HCT116 (cell line): ENCODE measurements at places on chromosomes 11 and 22. TPM values are rescaled to one million over a fixed set of nuclear protein-coding genes. Genes with fewer than 3 reads are reported as not detected.
A peak's percentile ranks its signal among the peaks of the same experiment; 100 is the strongest.

GRCh38 chr22:33472462-33473344 is 414.5 kb upstream of the SYN3 start:
- no peak for DNase-seq

DNA sequence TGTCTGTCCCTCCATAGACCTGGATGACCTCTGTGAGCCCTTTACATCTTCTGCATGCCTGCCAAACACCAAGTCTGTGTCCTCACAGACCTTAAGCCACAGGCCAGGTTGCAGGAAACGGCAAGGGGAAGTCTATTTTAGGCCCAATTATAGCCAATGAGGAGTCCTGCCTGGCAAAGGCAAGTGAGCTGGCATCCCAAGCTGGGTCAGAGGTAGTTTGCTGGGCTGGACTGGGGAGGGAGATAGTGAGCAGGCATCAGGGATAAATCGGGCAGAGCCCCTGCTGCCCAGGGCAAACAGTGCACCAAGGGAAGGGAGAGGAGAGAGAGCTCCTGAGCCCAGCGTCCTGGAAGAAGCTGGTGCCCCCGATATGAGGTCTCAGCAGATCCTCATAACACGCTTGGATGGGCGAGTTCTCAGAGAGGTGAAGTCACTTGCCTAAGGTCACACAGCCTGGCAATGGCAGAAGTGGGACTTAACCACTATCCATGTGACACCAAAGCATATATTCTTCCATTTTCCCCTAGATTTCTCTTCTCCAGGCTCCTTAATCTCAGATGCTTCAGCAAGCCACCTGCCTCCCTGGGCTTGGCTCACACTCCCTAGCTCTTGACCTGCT is 3.7 kb upstream of the RELT start:
- peak; percentile 21 for DNase-seq

DNA sequence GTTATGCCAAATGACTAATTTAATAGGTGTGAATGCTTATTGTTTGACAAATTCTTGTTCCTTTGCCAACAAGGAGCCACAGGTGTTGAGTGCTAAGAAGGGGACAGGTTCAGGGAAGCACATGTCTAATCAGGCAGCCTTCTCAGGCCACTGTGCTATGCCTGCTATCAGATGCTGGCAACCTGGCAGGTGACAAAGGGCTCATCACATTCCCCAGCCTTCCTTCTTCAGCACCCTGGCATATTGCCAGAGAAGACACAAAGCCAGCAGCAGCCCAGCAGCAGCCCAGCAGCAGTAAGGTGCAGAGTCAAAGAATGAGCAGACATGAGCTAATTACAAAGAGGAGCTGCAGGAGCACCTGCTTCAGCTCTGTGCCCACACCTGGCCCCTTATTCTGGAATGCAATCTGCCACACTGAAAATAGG is 68.2 kb downstream of the GUCY1A2 start:
- DNase-seq = no peak

The RFPL2 gene
- total RNA-seq = 0.61 TPM

The PVALB gene
- not detected for total RNA-seq

GRCh38 chr22:30881361-30882183 is 87.0 kb downstream of the MORC2 start:
- DNase-seq = no peak

The ADAMTS15 gene
- 0.44 TPM for total RNA-seq

The ASCL2 gene
- total RNA-seq = not detected

The MS4A12 gene
- not detected for total RNA-seq

GRCh38 chr22:37001826-37002225 is 17.4 kb downstream of the TST start:
- DNase-seq = no peak

The PRR33 gene
- not detected for total RNA-seq

The ZNF280B gene
- total RNA-seq = 5.5 TPM

The MLC1 gene
- not detected for total RNA-seq

GRCh38 chr22:43435851-43436811 is 24.3 kb downstream of the MPPED1 start:
- no peak for DNase-seq

DNA sequence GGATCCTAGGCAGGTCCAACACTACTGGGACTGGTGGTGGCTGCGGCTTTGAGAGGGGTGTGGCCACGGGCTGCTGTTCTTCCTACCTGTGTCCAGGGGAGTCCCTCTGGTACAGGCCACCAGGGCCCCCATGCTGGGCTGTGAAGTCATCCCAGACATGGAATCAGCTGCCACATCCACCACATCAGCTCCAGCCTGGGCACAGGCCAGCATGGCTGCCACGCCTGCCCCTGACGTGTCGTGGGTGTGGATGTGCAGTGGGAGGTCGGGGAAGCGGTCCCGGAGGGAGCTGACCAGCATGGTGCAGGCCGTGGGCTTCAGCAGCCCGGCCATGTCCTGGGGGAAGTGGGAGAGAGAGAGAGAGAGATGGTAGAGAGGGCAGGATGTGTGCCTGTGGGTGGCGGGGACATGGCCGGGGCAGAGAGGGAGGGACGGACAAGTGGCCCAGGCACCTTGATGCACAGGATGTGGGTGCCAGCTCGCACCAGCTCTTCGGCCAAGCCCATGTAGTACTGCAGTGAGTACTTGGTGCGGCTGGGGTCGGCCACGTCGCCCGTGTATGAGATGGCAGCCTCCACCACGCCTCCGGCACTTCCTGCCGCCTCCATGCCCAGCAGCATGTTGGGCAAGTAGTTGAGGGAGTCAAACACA is 6.2 kb upstream of the LRFN4 start:
- no peak for DNase-seq

The C11orf65 gene
- total RNA-seq = 1.3 TPM

GRCh38 chr11:66598993-66599392 is 6.0 kb downstream of the CCS start:
- no peak for DNase-seq

The CARD10 gene
- total RNA-seq = 32.0 TPM

The OR2AT4 gene
- total RNA-seq = not detected

DNA sequence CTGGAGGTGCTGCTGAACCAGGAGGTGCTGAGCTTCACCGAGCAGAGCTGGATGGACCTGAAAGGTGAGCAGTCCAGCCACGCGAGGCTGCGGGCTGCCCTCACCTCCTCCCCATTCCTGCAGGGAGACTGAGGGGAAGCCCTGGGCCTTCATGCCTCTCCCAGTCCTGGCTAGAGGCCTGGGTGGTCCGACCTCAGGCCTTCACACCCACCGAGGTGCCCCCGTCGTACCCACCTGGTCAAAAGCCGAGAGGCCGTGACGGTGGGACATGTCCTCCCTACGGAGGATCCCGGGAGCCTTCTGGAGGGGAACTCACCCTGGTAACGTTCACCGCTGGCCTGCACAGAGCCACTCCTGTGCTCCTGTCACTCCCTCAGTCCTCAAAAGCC is 5.1 kb downstream of the SUSD2 start:
- DNase-seq = no peak

The GUCY1A2 gene
- 0.10 TPM for total RNA-seq
